NCI-H1105 (cell line): ENCODE measurements at places on chromosomes 5 and 9.

DNA sequence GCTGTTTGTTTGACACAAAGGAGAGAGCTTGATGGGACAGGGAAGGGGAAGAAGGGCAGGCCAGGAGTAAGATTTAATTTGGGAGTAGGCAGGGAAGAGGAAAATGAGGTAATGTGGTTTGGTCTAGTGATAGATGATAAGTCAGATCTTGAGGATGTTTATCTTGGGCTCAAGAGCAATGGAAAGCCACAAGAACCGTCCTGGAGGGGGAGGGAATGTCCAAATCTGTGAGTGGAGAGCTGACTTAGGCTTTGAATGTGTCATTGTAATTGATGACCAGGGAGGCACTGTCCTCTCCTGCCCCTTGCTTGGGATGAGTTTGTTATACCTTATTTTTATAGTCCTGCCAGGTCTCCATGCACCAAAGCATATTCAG, 37.5 kb downstream of the MAMDC2 start:
- no peak for DNase-seq

DNA sequence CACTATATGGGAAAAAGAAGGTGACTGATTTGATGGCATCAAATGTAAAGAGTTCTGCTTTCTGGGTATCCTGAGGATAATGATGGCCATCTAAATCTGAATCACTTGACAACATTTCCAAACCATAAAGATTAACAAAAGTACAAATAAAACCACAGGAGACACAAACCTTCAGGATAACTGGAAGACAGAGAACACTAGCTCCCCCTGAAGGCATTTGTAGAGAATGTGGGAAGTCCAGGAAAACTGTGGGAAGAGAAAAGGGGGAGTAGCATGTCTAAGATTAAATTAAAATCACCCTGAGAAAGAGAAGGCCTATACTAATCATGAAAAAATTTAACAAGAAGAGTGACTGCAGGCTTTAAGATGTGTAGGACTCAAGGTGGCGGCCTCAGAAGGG, 116.2 kb downstream of the PRELID2 start:
- DNase-seq: no peak

- DNase-seq: no peak
These were observed 63.3 kb downstream of the CARTPT start for GRCh38 chr5:71782393-71782770.

GRCh38 chr5:130025511-130025910, 121.2 kb downstream of the CHSY3 start:
- DNase-seq: no peak

DNA sequence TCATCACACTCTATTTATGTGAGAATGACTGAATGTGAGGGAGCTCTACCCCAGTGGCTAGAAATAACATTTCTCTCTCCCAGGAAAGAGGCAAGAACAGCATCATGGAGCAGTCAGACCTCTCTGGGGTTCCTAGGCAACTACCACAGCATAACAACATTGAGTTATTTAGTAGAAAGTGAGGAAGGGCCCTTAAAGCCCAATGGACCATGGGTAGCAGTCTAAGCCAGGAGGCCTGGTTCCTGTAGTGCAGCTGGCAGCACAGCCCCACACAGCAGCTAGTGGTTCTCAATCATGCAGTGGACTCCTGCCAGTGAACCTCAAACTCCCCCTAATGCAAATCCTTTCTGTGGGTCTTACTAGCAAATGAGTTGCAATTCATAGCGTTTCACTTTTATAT, 55.3 kb downstream of the SPEF2 start:
- DNase-seq: no peak

DNA sequence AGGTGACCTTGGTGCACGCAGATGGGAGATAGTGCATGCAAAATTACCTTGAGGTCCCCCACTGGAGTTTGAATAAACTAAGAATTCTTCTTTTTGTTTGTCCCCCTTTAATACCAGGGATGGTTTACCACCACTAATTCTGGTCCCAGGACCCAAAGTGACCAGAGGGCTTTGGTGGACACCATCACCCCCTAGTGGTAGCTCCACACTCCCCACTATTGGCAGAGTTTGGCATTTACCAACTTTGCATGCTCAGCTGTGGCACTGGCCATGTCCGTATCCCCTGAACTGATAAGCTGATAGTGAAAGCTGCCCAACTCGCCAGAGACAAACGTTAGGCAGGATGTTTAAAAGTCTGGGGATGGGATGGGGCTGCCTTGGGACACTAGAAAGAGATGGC, 3.3 kb downstream of the ASTN2 start:
- DNase-seq: peak; percentile 47

DNA sequence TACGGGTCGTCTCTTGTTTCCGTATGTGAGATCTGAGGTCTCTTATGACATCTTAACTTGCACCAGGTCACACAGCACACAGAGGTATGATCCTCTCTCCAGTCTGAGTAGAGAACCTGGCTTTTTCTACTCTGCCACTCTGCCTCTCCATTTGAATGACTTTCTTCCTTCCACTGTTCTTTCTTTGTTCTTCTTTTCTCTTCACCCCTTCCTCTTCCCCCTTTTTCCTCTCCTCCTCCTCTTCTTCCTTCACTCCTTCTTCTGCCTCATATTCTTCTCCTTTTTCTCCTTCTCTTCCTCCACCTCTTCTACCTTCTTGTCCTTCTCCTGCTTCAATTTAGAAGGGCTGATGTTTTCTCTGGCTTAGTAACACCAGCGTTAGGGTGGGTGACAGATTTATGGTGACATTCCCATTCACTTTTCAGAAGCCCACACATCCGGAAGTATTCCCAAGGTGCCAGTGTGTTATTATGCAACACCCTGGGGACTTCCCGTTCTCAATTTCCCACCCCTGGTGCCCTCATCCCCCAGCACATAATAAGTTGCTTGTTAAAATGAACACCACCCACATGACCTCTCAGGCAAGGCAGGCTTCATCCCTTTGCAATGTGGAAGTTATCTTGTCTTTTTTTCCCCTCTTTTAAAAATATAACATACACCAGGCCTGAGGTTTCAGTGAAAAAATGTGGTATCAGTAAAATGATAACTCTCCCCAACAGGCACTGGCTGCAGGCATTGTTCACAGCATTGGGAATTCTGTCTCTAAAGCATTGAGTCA, 122.0 kb downstream of the PAPPA start:
- DNase-seq: no peak

GRCh38 chr5:123874600-123875201, 362.7 kb downstream of the CSNK1G3 start:
- DNase-seq: no peak

DNA sequence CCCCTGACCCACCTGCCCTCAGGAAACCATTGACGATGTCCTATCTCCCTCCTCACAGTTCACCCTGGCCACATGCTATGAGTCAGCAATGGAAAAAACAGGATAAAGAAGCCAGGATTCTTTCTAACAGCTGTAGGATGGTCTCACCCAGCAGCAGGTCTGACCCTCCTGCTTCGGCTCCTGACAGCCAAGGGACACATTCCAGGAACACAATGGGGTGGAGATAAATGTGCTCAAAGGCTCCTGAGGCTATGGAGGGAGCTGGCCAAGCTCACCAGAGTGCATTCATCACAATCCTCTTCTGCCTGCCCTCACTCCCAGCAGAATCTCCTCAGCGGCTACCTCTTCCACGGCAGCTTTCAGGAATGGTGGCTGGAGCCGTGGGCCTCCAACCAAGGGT, 170.3 kb downstream of the PJA2 start:
- DNase-seq: no peak

DNA sequence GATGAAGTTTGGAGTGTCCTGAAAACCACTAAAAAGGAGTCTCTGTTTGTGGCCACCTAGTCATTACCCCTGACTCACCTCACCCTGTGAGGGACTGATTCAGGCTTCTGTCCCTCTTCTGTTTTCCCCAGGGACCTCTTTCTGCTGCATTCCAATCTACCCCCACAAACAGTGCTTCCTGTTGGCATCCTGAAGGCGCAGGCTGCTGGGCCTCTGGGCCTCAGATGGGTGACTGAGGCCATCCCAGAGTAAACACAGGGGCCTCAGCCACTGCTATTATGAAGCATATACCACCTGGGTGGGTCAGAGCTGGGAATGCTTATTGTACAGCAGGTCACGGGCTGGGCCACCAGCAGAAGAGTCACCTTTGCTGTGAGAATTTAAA, 20.0 kb downstream of the MORN5 start:
- DNase-seq: no peak
